ENCODE measurements at places on chromosomes 5 and 9. TPM values are rescaled to one million over a fixed set of nuclear protein-coding genes. Genes with fewer than 3 reads are reported as not detected.
A peak's percentile ranks its signal among the peaks of the same experiment; 100 is the strongest.

Gene ZNF354C
- 4.2 TPM for polyA plus RNA-seq

DNA sequence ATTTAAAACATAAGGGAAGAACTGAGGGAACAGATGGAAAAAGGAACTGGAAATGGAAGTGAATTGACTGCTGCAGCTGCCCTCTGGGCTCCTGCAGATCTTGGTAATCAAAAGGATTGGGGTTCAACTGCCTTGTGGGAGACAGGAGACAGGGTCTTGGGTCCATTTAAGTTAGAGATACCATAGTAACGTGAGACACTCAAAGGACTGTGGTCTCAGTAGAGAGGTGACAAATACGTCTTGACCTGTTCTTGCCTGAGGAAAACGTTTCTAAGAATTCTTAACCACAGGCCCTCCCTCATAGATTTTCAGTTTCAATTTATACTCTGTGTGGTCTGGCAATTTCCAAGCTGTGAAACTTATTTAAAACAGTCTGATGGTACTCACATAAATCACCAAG, 100.8 kb upstream of the DHFR start:
- no peak for DNase-seq

Gene CCNJL
- polyA plus RNA-seq: 4.4 TPM

DNA sequence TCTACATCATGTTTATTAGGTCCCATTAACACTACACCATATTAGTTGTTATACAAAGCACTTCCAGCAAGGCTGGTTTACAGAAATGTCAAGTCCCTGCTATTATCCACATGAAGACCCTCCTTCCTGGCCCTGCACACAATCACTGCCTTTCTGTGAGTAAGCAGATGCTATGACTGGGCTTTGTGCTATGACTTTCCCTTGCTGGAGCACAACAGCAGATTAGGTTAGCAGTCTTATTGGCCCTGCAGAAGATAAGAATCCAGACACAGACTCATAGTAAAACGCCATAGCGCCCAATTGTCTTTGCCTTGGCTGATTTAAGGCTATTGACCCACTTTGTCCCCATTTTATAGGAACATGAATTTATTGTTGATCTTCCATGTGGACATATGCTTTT, 228.9 kb upstream of the ACTBL2 start:
- DNase-seq: no peak

- DNase-seq: no peak
Measured at GRCh38 chr9:112047538-112048066, 127.5 kb downstream of the SUSD1 start.

GRCh38 chr9:93974151-93974550, 19.0 kb upstream of the BARX1 start:
- no peak for DNase-seq

Gene TYRP1
- 0.38 TPM for polyA plus RNA-seq

DNA sequence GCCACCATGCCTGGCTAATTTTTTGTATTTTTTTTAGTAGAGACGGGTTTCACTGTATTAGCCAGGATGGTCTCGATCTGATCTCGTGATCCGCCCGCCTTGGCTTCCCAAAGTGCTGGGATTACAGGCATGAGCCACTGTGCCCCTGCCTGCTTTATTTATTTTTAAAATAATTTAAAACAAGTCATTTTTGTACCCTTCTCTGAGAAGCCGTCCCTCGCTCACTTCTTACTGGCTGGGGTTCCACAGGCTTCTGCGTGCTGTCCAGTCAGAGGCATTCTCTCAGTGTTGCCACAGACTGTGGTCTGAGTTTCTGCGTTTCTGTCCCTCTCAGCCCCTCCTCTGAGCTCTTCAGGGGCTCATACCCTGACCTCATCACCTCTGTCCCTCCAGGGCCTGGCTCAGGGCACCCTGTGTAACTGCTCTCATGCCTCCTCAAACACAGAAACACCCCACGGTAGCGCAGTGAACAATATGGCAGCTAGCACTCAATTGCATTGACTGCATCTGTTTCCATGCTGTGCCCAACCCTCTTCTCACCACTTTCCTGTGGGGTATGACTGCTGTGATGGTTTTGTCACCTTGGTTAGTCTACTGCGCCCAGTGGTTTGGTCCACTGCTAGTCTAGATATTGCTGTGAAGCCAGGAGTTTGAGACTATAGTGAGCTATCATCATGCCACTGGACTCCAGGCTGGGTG, 44.3 kb upstream of the SH3PXD2B start:
- no peak for DNase-seq

Gene SETX
- polyA plus RNA-seq: 31.5 TPM

GRCh38 chr5:173505634-173506033, 110.8 kb downstream of the BOD1 start:
- DNase-seq: no peak

GRCh38 chr5:9245071-9245470, 300.8 kb downstream of the SEMA5A start:
- DNase-seq: no peak

DNA sequence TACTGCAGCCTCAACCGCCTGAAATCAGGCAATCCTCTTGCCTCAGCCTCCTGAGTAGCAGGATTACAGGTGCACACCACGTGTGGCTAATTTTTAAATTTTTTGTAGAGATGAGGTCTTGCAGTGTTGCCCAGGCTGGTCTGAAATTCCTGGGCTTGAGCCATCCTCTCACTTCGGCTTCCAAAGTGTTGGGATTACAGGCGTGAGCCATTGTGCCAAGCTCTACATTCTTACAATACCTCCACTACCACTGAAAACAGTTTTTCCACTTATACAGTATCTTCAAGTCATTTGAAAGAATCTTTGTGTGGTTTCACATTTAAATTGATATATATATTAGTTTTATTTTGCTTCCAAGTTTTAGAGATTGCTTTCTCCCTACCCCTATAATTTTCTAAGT, 42.6 kb downstream of the LARP1 start:
- no peak for DNase-seq

DNA sequence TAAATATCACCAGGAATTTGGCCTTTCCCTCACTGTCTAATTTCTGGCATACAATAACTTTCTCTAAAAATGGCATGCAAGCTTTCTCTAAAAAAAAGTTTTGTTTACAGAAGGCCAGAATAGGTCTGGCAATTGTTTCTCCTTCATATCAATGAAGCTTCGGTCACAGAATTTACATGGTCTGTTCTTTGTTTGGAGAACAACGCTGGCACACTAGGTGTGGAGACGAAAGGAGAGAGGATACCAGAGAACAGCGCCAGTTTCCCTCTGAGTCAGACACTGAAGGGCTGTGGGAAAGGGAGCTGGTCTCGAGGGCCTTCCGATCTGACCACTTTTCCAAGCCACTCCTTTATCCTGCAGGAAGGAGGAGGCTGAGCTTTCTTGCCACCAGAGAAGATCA, 60.1 kb upstream of the ITGA1 start:
- DNase-seq: no peak

Gene ANKRD20A1
- polyA plus RNA-seq: not detected

Gene CDC25C
- 3.2 TPM for polyA plus RNA-seq

DNA sequence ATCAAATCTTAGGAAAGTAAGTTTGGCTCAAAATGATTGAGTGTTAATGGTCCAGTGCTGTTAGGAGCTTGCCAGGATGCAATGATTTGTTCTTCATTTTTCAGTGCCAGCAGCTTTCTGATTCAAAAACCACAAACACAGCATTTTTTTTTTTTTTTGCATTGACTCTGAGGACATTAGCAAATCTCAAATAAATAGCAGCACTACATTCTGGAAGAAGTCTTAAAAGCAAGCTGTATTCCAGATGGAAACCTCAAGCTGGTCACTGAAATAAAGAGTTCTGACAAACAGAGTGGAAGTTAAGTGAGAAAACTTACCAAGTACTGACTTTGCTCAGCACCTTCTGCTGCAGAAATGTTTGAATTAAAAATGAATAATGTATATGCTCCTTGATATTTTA, 1653.1 kb upstream of the CDH9 start:
- DNase-seq: no peak

DNA sequence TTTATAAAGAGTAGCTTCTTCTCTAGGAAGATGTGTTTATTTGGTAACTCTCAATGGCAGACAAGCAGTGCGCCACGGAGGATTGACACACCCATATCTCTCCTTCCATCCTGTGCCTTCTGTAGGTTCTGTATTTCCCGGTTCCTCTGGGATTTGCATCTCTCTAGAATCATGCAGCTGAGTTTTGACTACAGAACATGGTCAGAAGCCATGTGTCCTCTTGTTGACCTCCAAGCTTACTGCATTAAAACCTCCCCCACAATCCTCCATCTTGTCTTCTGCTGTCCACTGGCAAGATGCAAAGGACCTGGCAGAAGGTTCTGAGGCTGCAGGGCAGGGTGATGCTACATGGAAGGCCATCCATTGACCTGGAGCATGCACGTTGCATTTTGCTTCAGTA, 482.0 kb downstream of the DMRT2 start:
- no peak for DNase-seq

- no peak for DNase-seq
Measured at GRCh38 chr9:96617439-96618185, 2.0 kb downstream of the CDC14B start.

GRCh38 chr5:135191084-135191826, 157.2 kb upstream of the PITX1 start:
- DNase-seq: peak; percentile 44

Measured in AG04450 (cell line).